ENCODE measurements at places on chromosomes 1 and 21.

GRCh38 chr1:63223426-63223825 lies 98.9 kb upstream of the FOXD3 start:
- DNase-seq, result no peak

DNA sequence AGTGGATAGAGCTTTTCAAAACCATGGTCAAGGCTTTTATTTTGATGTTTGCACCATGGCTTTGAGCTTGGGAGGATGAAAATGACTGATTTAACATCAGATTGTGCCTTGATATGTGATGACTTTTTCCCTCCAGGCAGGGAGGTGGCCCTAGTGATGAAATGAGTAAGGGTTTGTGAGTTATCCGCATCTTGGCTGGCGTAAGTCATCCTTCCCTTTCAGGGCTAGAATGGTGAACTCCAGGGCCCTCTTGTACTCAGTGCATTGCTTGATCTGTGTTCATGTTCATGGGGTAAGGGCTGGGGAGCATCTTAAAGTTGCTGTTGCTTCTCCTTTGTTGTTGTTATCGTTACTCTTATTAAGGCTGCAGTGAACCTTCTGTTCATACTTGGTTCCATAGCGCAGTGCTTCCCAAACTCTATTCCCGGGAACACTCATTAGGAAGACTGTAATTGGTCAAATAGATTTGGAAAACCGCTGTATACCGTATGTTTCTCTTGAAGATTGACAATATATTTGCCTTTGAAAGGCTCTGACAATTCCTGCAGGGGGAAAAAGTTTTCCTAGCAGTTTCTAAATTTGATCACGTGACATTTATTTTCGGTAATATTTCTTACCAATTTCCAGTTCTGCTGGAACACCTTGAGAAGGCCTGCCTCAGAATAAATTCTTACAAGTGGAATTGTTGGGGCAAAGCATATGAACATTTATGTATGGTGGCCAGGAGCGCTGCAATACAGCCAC lies 23.1 kb downstream of the GPR137B start:
- no peak for DNase-seq

DNA sequence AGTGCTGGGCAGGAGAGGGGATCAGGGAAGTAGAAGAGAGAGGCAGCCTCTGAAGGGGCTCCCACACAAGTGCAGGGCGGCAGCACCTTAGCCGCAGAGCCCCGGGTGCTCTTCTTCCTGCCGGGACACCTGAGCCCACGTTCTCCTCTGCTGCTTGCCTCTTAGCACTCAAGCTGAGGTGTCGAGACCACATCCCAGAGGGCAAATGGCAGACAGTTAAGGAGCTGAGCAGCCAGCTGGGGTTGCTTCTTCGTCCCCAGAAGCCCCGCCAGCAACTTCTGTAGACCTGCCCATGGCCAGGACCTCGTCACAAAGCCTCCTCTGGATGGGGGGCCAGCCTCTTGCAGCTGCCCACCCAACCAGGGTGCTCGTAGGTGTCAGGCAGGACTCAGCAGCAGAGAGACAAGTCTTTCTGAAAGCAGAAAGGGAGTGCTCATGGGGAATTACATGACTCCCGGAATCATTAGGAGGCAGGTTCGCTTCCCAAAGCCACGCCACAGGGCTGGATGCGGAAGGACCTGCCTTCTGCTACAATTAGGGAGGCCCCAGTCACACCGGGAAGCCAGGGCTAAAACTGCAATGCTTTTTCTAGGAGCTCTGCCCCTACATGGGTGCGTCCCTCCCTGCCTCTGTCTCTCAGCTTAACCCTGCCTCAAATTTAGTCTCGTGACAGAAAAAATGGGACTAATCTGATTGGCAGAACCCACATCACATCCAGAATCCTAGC lies 141.4 kb upstream of the RAB4A start:
- DNase-seq, result no peak

DNA sequence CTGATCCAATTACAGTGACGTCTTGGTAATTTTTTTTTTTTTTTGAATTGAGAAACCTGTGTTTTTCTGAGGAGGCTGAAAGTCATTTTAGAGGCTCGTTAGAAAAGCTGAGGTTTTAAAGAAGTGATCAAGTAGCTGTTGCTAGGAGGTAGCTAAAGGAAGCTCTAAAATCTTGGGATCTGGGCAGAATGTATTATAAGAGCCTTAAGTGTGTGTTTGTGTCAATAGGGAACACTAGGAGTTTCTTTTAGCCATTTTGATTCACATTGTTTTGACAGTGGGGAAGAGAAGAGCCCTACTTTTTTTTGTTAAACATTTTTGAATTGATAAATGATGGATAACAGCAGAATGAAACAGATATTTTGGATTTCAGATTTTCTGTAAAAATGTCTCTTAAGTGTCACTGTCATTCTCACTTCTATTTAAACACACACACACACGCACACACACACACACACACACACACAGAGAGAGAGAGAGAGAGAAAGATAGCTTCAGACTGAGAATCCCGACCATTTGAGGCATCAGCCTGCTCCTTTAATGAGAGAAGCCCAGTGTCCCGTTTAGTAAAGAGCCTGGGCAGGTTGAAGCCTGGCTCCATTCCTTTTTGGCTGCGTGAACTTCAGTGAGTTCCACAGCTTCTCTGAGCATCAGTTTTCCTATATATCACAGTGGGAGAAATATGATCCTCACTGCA lies 79.1 kb upstream of the GPR88 start:
- DNase-seq, result peak; percentile 18

- no peak for DNase-seq
Observed at GRCh38 chr21:35019631-35020032, 29.5 kb downstream of the RUNX1 start.

DNA sequence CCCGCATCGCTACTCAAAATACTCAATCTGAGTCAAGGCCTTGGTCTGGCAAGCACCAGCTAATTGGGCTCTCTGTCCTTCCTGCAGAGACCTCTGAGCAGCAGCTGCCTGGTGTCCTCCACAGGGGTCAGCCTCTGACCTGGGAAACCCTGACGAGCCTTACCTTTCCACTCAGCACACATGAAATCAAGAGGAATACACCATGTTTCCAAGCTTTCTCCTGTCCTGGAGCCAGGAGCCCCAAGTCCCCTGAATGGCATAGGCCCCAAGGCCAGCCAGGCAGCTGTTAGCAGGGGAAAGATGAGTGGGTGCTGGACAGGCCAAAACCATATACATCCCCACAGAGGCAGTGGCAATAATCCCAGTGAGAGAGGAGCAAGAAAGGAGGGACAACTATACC lies 27.2 kb upstream of the TSPEAR start:
- no peak for DNase-seq

DNA sequence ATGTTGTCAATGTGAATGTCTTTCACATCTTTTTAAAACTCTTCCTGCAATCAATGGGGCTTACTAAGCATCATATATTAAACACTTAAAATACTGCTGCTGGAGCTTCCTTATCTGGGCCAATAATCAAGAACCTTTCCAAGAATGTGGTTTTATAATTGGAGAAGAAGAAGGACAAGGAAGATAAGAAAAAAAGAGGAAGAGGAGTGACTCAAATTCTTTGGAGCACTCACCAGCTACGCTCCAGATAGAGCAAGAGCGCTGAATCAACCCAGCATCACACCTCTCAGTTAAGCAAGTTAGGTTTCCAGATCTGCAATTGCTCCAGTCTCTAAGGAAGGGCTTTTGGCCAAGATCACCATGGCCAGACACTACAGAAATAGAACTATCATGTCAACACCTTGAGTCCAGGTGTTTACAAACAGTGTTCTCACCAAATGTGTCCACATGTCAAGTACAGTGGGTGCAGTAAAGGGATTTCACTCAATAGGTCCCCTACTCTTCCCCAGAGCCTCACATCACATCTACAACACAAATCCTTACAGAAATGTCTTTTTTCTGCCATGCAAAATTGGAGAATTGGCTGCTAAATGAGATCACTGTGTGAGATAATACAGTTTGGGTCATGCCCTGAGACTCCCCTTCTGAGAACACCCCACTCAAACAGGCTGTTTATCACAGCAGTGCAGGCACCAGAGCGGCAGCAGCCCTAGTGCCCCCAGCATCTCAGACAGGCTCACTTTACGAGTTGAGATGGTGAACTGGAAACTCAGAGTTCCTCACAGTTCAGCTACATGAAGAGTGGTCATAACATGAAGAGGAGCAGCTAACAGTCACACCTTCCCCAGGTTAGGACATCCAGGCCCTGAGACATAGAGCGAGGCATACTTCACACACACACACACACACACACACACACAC lies 1.7 kb upstream of the SPRR2B start:
- no peak for DNase-seq

GRCh38 chr1:84122780-84123382 lies 21.2 kb upstream of the PRKACB start:
- DNase-seq, result peak; percentile 70

- no peak for DNase-seq
Observed at GRCh38 chr1:78606274-78606673, 14.0 kb upstream of the IFI44L start.

DNA sequence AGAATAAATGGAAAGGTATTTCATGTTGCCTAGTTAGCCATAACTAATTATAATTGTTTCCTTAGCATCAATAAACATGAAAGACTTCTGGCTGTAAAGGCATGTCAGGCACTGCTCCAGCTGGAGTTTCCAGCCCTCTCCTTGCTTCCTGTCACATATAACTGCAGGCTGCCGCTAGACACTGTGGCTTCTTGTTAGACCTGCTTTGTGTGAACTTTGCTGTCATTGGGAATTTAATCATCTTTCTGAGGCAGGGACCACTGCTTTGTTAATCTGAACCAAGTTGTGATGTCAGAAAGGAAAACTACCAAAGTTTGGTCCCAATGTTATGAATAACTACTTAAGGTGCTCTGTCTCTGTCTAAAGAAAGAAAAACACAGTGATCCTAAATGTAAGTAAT lies 90.3 kb upstream of the DUSP10 start:
- no peak for DNase-seq

DNA sequence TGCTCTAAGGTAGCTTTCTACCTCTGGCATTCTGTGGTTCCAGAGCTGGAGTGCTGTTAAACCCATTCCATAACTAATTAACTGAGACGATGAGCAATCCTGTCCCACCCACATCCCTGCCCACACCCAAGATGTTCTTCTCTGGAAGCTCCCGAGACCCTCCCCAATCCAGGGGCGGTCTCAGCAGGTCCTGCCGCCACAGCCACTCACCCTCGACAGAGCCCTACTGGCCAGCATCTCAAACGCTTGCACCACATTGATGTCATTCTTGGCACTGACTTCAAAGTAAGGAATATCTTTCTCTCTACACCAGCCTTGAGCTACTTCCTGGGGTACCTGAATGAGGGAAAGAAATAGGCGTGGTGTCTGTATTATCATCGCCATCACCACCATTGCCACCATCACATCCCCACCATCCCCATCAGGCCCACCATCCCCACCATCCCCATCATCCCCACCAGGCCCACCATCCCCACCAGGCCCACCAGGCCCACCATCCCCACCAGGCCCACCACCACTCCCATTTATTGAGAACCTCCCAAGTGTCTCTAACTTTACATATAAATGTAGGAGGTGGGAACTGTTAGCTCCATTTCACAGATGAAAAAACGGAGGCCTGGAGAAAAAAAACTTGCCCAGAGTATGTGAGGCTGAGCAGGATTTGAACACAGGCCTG lies 17.7 kb downstream of the RAB7B start:
- no peak for DNase-seq

- DNase-seq, result no peak
Observed at GRCh38 chr1:214571281-214571680, 19.9 kb upstream of the PTPN14 start.

DNA sequence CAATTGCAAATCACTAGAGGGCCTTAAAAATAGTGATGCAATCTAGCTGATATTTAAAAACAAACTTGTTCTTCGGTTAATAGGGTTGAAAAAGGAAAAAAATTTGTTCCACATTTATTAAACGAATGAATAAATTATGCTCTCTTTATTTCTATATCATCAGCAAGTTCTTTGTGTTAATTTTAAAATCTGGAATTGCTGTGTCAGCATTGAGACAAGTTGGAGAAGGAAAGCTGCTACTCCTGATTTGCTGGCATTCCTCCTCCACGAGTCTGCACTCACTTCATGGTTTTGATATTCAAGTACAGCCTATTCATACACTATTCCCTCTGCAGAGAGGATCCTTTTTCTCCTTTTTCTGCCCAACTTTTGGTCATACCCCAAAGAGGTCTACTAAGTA lies 117.6 kb downstream of the MRPL39 start:
- no peak for DNase-seq

Data from cerebellar cortex (tissue), 1 donor.